ENCODE measurements at places on chromosomes 11 and 22.

- peaks cover 6% of the 10 kb centered on the region for H3K27me3 ChIP-seq
- peak overlapping the region; percentile 21 for H3K4me3 ChIP-seq
- H3K36me3 ChIP-seq, result peaks cover 46% of the 10 kb centered on the region
- no peak for DNase-seq
Observed at GRCh38 chr11:72100462-72100861, 2.6 kb downstream of the LAMTOR1 start.

DNA sequence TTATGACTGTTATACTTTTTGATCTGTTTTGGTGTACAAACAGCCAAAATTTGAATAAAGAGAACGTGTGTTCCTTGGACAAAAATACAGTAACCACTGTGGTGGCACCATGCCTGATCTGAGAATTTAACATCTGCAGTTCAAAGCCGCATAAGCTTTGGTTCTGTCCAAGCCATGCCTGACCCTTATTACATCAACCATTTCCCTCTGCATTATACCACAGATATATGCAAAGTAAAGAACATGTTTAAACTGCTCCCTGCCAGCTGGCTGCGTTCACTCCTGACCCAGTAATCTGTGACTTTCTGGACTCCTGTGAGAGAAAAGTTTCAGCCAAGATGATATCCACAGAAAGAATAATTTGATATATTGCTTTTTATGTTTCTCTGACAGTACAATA is 890.5 kb upstream of the ANO3 start:
- H3K4me1 ChIP-seq, result no peaks in the 10 kb centered on the region
- no peak overlapping the region for H3K4me3 ChIP-seq
- no peak for DNase-seq
- no peak overlapping the region for H3K27ac ChIP-seq
- no peaks in the 10 kb centered on the region for H3K27me3 ChIP-seq

GRCh38 chr11:45290586-45290985 is 4.4 kb upstream of the SYT13 start:
- peaks cover 21% of the 10 kb centered on the region for H3K27me3 ChIP-seq
- H3K27ac ChIP-seq, result no peak overlapping the region
- H3K4me1 ChIP-seq, result peaks cover 12% of the 10 kb centered on the region
- no peaks in the 10 kb centered on the region for H3K36me3 ChIP-seq
- no peak for DNase-seq

DNA sequence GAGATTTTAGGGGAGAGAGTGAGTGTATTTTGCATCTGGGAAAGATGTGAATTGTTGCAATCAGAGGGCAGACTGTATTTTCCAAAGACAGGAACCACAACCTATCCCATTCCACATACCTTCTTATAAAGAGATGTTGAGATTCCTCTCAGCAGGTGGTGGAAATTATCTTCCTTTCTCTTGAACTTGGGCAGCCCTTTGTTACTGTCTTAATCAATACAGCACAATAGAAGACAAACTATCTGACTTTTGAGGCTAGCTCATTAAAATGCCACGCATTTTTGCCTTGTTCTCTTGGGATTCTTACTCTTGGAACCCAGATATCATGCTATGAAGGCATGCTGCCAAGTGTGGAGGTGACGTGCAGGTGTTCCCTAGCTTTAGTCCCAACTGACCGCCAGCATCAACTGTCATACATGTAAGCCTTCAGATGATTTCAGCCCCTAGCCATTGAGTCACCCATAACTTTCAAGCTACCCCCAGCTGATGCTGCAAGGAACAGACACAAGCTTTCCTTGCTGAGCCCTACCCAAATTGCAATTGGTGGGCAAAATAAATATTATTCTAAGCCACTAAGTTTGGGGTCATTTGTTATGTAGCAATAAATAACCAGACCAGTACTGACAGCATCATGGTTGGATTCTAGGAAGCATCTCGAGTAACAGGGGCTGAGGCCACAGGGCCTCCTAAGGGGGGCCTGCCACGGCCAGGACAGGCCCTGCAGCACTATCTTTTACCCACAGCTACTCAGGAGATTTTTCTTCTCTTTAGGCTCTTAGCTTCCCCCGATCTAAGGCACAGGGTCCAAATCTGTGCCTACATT is 63.0 kb downstream of the RPL27A start:
- H3K36me3 ChIP-seq, result peaks cover 12% of the 10 kb centered on the region
- peaks cover 4% of the 10 kb centered on the region for H3K27me3 ChIP-seq
- no peak for DNase-seq
- peaks cover 30% of the 10 kb centered on the region for H3K4me1 ChIP-seq

DNA sequence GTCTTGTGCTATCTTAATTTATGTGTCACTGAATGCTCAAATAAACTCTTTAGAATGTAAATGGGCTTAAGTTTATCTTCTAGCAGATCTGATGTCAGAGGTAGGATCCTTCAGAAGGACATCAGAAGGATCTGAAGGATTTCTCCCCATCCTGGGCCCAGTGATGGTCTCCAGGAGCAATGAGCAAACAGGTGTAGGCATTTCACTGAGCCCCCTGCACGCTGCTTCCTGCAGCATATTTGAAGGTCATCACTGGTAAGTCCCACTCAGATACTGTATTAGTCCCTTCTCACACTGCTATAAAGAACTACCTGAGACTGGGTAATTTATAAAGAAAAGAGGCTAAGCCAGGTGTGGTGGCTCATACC is 4.5 kb downstream of the GSTP1 start:
- no peak overlapping the region for H3K27ac ChIP-seq
- H3K36me3 ChIP-seq, result peaks cover 17% of the 10 kb centered on the region
- DNase-seq, result no peak
- peaks cover 28% of the 10 kb centered on the region for H3K4me1 ChIP-seq
- H3K4me3 ChIP-seq, result no peak overlapping the region

GRCh38 chr11:70650075-70650909 is 252.0 kb downstream of the CTTN start:
- peaks cover 4% of the 10 kb centered on the region for H3K36me3 ChIP-seq
- H3K27me3 ChIP-seq, result no peaks in the 10 kb centered on the region
- H3K4me3 ChIP-seq, result no peak overlapping the region
- no peak overlapping the region for H3K27ac ChIP-seq
- no peaks in the 10 kb centered on the region for H3K4me1 ChIP-seq
- peak; percentile 46 for DNase-seq
